Prostate gland (tissue), 2 donors: ENCODE measurements at places on chromosomes 4 and X. TPM values are rescaled to one million over a fixed set of nuclear protein-coding genes. Genes with fewer than 3 reads are reported as not detected.

GRCh38 chr4:80239480-80240150 is 26.8 kb upstream of the FGF5 start:
- no peak for DNase-seq

- DNase-seq, result peak; percentile 50
Observed at GRCh38 chr4:186669159-186669731, 54.4 kb downstream of the FAT1 start.

DNA sequence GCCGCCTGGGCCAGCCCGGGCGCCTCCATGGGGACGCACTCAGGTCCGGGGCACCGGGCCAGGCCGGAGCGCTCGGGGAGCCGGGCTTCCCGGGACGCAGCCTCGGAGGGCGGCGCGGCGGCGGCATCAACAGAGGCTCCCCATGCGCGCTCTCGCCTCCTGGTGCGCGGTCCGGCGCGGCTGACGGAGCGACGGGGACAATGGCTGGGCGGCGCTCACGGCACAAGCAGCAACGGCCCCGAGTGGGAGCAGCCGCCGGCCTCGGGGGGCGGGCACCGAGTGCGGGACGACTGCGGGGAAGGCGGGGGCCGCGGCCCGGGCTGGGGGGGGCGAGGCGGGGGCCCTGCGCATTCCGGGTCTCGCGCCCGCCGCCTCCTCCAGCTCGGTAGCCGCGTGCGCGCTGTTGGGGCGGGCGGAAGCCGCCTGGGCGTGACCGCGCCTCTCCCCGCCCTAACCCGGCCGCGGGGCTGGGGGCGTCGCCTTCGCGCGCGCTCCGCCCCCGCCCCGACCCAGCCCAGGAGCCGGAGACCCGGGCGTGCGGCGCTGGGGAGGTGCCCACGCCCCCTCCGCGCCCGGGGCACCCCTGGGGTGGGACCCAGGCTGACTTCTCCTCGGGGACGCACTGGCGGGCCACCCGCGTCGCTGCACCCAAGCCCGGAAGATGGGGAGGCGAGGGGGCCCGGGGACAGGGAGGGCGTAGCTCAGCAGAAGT is at the start of gene PRKX:
TSS of gene PRKX (minus strand) at position 425 of the 712 bp plus-strand sequence. CDS start at position 29, 396 bp downstream.
- DNase-seq, result peak; percentile 31

GRCh38 chrX:46279925-46280313 is 265.3 kb downstream of the ZNF674 start:
- no peak for DNase-seq

DNA sequence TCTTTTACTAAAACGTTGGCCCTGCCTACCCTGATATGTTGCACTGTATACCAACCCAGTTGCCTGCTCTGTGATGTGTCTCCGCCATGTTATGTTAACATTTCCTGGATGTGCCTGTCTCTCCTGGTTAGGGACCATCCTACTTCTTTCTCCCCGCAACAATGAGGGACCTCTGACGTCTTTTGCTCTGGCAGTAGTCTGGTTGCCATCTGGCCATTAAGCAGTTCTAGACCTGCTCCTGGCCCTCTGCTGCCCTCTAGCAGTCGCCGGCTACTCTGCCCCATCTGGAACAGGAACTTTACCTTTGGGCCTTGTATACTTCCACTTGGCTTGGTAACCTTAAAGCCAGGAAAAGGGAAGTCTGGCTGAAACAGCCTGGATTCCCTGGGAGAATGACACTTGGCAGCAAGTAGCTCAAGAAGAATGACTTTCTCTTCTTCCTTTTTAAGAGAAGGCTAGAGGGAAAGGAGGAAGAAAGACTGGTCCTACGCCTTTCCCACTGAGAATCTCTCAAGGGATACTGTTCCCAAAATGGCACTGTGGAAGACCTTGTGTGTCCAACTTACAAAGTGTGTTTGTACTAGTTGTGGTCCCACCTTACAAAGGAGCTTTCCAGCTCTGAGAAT is 63.5 kb downstream of the GPC3 start:
- DNase-seq, result peak; percentile 6

DNA sequence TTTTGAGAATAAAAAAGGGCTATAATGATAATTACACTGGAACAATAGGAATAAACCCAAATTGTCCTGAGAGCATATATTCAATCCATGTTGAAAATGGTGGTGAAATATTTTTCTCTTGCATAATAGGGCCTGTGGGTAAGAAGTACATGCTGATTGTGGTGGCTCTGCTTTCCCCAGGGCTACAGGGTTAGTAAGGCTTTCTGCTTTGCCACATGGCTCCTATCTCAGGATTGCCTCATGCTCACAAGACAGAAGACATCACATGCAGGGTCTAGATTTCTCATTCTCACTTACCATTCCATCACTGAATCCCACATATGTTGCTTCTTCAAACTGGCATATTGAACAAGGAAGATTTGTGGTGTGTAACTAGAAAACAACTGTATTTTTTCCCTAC is 12.4 kb upstream of the VEGFC start:
- DNase-seq, result no peak

- no peak for DNase-seq
Observed at GRCh38 chrX:111129921-111130320, 33.9 kb downstream of the PAK3 start.

DNA sequence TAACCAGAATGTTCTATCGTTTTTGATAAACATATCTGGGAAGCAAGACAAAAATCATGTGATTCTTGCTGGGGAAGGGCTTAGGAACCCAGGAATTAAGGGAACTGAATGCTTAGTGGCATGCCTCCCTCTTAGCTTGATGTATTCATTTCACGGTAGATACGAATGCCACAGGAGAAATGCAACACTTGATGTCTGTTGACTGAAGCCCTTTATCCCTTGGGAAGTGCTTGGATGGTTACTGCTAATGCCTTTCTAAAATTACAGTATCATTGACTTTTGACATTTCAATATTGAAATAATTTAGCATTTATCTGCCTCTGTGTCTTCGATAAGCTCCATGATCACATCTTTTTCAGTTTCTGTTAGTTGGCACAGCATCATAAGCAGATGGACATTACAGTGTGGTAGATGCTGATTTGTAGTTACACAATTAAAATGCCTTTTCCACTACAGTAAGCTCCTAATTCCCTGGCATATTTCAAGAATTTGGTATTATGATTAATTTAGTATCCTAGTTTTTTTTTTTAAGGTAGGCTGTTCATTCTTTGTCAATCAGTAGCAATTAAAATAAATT is 226.7 kb downstream of the ARHGAP10 start:
- no peak for DNase-seq

DNA sequence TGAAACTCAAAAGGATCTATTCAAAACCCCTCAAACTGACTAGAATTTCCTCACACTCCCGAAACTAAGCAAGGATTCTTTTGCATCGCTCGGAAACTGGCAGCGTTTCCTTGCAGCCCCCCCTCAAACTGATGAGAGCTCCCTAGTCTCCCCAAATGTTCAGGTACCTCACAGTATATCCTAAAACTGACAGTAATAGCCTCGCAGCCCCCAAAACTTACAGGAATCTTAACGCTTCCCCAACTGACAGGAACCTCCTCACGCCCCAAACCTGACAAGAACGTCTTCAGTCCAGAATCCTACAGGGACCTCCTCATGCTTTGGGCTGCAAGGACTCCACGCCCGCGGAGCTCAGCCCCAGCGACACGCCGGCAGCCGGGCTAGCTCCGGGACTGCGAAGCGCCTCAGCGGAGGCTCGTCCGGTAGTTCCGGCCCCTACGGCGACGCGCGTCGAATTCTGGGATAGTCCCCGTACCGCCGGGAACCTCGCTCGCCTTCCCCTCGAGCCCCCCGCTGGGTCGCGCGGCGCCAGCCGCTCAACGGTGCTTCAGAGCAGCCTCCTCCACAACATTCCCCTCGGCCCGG is 640 bp downstream of the PHF8 start:
- peak; percentile 9 for DNase-seq

DNA sequence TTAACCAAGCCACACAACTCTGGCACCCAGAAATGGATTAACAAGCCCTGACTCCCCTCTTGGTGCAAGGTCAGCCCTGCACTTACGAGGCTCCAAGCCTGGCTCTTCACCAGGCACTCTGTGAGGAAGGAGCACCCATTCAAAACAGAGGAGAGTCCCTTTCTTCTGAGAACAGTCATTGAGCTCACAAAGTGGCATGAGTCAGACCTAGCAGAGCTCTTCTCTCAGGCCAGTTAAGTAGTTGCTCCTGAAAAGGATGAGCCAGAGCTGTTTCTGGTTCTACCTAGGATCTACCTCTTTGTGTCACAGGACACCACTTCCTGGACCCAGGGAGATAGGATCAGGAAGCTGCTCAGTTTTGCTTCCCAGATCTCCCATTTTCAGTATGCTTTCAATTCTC is 48.2 kb downstream of the EVC2 start:
- DNase-seq, result no peak

DNA sequence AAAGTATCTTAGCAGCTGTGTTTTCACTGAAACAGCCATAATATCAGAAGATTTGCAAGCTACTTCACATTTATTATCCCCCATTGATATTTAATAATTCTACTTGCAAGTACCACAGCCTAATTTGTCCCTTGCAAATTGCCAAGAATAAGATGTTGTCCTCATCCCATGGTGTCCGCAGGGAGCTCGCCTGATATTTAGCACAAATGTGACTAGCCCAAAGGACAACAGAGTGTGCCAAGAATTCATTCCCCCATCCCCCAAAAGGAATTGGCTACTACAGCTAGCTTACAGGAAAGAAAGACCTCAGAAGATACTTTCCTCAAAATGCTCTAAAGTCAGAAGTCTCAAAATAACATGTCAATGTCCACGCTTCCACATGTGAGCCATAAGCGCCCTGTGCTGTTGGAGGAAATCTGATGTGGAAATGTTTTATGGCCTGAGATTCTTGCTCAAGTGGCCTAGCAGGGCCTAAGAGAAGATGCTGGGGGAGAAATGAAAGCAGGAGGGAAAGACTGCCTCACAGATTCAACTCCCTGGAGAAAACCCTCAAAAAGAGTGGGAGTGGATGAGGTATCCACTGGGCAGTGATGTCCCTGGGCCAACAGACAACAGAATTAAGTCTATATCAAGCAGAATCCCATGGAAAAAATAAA is 111.4 kb downstream of the SH3KBP1 start:
- no peak for DNase-seq

DNA sequence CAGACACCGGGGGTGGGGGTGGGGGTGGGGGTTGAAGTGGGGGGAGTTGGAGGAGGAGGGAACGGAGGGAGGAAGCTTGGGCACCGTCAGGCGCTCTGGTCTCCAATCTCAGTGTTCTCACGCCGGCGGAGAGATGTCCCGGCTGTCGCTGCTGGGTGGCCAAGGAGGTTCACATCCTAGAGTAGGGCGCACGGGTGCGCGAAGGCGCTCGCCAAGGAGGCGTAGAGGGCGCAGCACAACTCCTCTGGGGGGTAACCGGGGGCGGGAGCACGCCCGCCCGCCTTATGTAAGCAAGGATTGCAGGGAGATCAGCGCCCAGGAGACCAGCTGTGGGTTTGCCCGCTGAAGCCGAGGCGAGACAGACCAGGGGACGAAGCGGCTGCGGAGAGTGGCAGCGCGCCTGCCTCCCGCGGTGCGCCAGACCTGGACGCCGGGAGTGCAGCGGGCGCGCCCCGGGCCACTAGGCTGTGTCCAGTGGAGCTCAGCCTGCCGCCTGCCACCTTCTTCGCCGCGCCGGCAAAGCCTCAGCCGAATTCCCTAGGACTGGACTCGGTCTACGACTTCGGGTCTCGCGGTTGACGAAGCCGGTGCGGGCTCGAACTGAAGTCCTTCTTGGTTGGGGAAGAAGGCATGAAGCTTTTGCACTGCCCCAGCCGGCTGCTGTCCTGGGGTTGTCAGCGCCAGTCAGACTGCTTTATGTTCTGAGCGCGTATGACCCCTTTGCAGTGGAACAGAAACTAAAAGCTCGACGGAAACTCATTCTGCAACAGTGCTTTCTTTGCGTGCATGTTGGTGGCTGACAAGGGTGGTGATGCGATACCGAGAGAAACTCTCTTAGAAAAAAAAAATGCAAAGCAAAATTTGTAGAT is 707 bp upstream of the UNC5C start:
- DNase-seq, result peak; percentile 11

DNA sequence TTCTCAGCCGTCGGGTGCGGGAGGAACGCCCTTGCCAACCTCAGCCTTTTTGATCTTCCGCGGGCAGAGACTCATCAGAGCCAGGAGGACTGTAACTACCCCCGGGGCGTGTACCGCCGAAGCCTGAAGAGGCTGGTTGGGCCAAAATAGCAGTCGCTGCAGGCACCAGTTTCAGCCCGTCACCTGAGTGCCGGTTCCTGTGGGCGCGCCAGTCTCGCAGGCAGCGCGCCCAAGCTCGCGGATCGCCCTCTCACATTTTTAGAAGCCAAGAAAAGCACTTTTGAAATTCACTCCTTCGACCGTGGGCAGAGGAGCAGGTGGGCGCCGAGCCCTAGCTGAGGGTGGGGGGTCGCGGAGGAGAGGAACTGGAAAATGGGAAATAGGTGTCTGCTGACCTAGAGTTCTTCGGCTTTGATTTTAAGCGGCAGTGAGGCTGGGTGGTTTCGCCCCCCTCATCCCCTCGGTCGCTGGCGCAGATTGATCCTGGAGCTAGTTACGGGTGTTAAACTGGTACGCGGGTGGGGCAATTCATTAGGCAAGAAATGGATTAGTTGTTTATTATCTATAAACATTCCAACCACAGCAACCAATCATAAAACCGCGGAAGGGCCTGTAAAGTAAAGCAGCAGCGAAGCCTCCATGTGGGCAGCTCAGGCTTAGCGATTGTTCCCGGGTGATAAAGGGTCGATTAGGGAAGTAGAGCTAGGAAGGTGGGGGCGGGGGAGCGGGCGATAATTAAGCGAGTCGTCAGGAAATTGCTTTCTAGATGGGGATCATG is 69.2 kb downstream of the FBXO8 start:
- no peak for DNase-seq

DNA sequence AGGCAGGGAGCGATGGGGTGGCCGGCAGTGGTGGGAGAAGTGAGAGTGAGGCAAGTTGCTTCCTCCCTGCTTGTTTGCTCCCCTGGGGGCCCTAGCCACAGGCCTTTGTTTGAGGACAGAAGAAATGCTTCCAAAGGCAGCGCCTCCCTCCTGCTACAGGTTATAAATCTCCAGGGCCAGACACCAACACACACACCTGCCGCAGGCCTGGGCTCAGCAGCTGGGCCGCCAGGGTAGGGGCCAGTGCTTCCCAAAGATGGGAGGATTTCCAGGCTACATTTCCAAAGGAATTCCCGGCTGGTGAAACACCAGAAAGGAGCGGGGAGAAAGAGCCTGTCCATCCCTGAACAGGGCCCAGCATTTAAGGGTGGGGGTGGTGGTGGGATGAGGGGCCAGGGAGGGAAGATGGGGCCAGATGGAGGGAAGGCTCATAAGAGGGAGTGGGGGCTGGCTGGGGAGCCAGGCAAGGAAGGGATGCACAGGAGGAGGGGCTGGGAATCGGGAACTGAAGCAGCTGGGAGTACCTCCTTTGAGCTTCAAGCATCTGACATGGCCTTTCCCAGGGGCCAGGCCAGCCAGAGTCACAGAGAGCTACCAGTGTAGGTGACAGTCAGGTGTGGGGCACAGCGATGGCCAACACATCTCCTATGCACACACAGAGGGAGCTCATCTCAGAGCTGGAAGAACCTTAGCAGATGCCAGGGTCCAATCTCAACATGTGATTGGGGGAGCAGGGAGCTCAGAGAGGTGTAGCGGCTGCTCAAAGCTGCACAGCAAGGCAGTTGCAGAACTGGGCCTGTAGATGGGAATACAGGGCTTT is 143.9 kb downstream of the PJA1 start:
- no peak for DNase-seq

Gene DMP1
- total RNA-seq, result not detected

Gene EFHC2
- 6.2 TPM for total RNA-seq

Gene CHRNA9
- not detected for total RNA-seq

Gene RAI2
- total RNA-seq, result 11.5 TPM

Gene VSIG1
- total RNA-seq, result 0.41 TPM
